ENCODE measurements at places on chromosomes 4 and X.
A peak's percentile ranks its signal among the peaks of the same experiment; 100 is the strongest.

GRCh38 chr4:107896158-107896645, 35.1 kb upstream of the CYP2U1 start:
- DNase-seq = no peak

DNA sequence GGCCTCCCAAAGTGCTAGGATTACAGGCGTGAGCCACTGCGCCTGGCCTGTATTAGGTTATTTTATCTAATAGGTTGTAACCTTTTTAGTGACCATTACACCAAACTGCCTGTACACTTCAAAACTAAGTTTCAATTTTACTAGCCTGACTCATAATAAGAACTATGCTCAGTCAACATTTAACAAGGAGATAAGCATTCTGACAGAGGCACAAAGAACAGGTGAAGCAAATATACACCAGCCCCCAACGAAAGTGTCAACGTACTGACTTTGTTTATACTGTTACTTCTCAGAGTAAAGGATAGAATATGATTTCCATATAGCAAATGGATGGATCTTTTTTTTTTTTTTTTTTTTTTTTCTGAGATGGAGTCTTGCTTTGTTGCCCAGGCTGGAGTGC, 62.8 kb downstream of the SHISA3 start:
- DNase-seq = no peak

DNA sequence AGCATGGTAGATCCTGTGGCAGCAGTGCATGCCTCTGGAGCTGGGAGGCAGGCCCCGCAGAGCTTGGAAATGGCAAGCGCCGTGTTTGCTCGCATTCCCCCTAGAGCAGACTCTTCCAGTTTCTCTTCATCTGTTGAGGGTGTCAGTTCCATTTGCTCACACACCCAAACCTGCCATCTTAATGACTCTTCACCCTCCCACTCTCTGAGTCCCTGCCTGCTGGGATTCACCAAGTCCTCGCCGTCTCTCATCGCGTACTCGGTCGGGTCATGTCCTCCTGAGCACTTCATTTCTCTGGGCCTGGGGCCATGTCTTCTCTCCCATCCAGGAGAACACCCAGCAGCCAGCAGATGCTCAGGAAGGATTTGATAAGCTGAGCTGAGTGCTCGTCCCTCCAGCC, 16.9 kb downstream of the ZBTB49 start:
- DNase-seq = no peak

- DNase-seq = no peak
Observed at GRCh38 chrX:135347381-135348016, 38.2 kb downstream of the ETDC start.

GRCh38 chrX:106306391-106306947, 138.4 kb downstream of the PWWP3B start:
- DNase-seq = no peak

GRCh38 chr4:189124149-189124758, 816.4 kb upstream of the FRG1 start:
- peak; percentile 1 for DNase-seq

DNA sequence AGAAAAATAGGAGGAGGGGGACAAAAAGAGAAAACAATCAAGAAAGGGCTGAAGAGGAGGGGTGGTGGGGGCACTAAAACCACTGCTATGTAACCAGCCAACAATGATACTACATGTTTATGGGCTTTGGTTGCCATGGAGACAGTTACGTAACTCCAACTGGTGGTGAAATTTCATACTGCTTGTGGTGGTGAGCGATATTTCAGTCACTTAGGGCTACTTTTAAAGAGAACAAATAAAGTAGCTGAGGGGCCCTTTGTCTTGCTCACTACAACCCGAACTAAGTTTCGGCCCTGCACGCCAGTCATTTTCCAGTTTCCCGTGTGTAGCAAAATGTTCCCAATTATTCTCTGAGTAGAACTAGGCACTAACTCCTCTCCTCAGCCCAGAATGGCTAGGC, 275.2 kb upstream of the EDA2R start:
- DNase-seq = no peak

GRCh38 chrX:6505960-6506359, 29.0 kb downstream of the VCX3A start:
- no peak for DNase-seq

DNA sequence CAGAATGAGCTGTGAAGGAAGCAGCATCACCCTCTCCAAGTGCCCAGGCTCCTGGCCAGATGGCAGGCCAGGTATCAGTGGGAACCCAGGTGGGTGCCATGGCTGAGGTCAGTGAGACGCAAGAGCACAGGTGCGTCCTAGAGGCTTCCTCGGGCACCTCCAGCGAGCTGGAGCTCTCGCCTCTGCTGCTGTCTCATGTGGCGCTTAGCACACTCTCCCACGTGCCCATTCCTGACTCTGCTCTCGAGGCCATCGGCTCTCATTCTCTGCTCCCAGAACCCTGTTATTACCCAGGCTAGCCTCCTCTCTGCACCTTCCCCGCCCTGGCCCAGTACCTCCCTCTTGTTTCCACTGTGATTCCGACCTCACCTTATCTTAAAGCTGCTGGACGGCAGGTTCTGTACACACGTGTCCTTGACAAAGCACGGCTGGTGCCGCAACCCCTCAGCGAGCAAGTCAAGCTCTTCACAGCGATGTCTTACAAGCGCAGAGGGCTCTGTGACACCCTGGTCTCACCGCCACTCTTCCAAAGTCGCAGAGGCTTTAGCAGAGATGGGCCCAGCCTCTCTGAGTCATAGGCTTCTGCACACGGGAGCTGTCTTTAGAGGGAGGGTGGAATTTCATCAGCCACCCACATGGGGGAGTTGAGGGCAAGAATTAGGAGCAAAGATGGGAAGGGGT, 15.4 kb upstream of the MSANTD1 start:
- DNase-seq = no peak

DNA sequence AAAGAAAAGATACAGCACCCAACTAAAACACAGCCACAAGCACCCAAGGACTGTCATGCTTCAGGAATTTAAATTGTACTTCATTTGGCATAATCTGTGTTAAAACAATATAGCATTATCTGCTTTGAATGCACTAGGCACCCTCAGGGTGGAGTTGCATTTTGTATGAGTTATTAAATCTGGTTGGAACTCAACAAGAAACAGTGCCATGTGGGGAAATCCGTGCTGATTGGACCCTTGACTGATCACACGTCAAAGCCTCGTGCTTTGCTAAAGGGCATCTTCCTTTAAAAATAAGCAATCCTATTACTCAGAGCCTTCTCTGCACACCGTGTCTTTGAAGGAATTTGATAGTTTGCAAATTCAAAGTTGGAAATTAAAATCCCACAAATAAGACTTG, 35.4 kb downstream of the IGFBP7 start:
- no peak for DNase-seq

- DNase-seq = no peak
Observed at GRCh38 chr4:3807311-3807710, 41.1 kb downstream of the ADRA2C start.

DNA sequence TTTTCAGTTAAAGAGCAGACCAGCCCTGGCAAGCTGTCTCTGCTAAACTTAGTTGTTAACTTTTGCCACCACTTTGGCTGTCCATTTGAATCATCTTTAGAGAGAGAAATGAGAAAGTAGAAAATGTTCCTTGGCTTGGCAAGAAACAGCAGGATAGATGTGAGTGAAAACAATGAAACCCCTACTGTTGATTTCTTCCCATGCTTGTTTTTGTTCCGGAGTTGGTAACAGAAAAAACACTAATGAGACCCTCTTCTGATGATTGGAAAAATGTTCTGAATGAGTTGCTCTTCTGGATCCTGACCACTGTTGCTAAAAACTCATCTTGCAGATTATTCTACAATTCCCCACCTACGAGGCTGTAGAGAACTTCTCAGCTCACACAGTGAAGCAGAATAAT, 203.3 kb downstream of the MAPK10 start:
- DNase-seq = no peak

DNA sequence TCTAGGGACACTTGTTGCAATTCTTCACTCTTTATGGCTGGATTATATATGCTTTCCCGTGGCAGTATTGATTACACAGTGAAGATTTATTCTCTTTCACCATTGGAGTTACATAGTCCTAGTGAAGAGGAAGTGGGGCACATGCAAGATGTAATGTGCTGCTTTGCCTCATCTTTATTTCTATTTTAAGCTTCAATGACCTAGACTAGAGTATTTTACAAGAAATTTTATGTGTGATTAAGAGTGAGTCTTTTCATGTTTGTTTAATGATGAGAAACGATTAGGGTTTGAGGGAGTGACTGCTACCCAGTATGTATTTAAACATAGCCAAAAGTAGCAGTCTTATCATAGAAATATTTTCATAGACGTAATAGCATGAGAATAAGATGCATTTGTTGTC, 30.8 kb downstream of the DIAPH2 start:
- DNase-seq = no peak

GRCh38 chr4:38499101-38499500, 164.9 kb upstream of the KLF3 start:
- DNase-seq = no peak

GRCh38 chr4:94640151-94640550, 117.6 kb upstream of the BMPR1B start:
- DNase-seq = no peak

GRCh38 chr4:2366252-2367192, 51.9 kb downstream of the ZFYVE28 start:
- no peak for DNase-seq

GRCh38 chr4:122963216-122963615, 40.8 kb upstream of the NUDT6 start:
- no peak for DNase-seq

DNA sequence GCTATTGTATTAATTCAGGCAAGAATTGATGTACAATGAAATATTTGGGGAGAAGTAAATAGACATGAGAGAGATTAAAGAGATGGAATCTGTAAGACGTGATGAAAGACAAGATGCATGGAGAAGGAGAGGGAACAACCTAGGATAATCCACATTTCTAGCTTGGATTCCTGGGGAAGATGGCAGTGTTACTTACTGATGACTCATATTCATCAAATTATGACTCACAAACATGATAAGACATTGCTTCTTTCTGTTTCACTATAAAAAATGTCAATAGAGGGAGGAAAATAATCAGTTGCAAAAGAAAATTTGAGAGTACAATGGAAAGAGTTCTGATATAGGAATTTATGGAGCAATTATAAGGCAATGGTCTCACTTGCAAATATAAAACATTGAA, 104.1 kb upstream of the BMP3 start:
- no peak for DNase-seq

- DNase-seq = no peak
Observed at GRCh38 chr4:26400132-26400531, 79.3 kb downstream of the RBPJ start.

- no peak for DNase-seq
Observed at GRCh38 chr4:21699446-21699845, 249.1 kb downstream of the KCNIP4 start.

- no peak for DNase-seq
Observed at GRCh38 chr4:18213576-18214198, 192.1 kb upstream of the LCORL start.

GRCh38 chrX:3271183-3271833, 75.1 kb downstream of the MXRA5 start:
- DNase-seq = no peak

- DNase-seq = no peak
Observed at GRCh38 chrX:70016513-70016912, 33.2 kb downstream of the AWAT2 start.

DNA sequence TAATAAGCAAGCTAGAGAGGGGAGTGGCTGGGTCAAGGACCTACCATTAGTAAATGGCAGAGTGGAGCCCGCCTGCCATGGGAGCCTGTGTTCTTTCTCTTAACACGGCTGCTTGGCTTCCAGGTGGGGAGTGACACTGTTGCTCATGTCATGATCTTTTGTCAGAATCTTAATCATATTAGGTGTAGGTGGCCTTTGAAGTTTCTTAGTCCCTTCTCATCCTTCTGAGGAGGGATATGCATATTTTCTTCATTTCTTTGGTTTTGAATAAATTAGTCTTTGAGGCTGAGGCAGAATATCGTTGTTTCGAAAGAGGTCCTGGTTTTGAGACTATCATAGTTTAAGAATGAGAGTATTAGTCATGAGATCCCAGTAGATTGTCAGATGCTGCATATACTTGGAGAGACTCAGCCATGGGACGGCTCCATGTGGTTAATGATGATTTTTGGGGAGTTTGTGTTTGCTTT, 28.9 kb downstream of the SNX25 start:
- DNase-seq = no peak

GRCh38 chrX:7347465-7347864, 199.5 kb upstream of the PUDP start:
- no peak for DNase-seq

GRCh38 chrX:38220024-38220414, 652 bp downstream of the SRPX start:
- peak; percentile 5 for DNase-seq

- DNase-seq = no peak
Observed at GRCh38 chr4:183139972-183140570, 41.0 kb downstream of the WWC2 start.

DNA sequence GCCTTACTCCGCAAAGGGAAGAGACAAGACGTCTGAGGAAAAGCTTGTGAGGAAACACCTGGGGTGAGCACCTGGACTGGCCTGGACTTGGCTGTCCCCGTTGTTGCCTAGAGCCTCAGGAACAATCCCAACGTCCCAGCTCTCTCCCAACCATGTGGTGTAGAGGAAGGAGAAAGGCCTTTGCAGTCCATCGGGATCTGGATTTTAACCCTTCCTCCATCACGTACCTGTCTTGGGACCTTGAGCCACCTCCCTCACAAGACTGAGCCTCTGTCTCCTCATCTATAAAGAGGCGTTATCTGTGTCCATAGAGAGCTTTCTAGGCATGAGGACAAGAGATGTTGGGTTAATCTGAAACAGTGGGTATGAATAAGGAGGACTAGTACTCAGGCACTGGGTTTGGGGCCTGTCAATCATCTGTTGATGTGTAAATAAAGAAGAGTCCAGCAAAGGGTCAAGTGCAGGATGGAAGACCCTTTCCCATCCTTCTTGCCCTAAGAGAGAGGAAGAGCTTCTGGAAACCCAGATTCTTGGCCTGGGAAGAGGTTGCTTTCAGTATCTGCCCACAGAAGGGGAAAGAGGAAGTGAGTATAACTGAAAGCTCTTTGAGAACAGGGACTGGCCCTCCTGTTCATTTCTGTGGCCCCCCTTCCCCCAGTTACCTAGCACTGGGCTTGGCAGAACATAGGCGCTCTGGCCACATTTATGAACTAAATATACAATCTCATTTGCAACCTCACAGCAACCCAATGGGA, 137.1 kb downstream of the PJA1 start:
- DNase-seq = no peak

DNA sequence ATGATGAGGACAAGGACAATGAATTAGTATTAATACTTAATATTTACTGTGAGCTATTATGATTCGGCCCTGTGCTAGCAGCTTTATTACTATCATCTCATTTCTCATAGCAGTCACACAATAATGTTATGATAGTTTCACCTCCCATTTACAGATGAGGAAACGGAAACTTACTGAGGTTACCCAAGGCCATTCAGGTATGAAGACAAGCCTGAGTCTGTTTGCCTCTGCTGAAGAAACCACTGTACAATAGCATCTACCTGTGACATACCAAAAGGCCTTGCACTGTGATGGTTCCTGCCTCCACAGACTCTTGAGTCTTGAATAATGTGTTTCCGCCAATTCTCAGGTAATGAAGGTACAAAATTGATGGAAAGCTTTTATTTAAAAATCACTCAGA, 248.5 kb downstream of the NPFFR2 start:
- DNase-seq = no peak
